ENCODE measurements at places on chromosomes 2 and 18.

DNA sequence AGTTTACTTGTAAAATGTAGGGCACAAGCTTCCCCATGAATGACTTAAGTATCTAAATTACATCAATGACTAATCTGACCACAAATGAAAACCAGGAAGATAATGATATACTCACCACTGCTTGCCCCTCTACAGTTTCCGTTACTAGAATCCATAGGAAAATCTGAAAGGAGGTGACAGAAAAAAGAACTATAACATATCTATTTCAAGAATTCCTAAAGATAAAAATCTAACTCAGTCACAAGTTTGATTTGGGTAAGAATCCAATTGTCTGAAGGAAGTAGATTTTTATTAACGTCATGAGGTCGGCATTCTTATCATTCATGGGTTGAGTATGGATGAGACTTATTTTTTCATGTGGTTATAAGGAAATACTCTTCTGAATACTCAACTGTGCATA, 7.8 kb downstream of the FRZB start:
- no peak for DNase-seq

- no peak for DNase-seq
These were observed 9.3 kb upstream of the RNU4ATAC start for GRCh38 chr2:121521359-121521758.

- DNase-seq, result no peak
These were observed 79.6 kb upstream of the NABP1 start for GRCh38 chr2:191598296-191598695.

DNA sequence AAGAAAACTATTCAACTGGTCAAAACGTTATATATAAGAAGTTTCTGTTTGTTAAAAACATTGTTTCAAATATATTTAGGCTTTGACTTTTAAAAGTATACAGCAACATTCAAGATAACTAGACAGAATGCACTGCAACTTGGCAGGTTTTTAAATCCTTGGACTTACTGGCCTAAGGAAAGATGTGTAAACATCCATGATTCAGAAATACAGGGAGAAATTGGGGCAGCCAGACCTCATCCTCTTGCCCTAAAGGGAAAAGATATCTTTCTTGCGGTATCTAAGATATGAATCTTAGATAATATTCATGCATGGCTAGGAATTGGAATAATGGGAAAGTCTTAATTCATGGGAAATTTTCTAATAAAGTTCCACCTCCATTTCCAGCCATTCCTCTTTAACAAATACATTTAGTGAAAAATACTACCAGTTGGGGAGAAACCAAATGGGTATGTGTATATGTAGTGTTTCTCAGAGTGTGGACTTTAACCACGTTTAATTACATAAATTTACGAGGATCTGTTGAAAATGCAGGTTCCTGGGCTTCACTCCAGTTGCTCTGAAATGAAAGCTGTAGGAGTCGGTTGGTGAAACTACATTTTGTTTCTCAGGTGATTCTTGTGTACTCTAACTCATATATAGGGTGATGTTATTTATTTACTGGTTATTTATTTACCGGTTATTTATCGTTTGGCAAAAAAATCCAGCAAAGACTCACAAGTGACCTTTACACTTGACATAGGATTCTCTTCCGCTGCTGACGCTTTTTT, 587 bp upstream of the TANK start:
- no peak for DNase-seq

DNA sequence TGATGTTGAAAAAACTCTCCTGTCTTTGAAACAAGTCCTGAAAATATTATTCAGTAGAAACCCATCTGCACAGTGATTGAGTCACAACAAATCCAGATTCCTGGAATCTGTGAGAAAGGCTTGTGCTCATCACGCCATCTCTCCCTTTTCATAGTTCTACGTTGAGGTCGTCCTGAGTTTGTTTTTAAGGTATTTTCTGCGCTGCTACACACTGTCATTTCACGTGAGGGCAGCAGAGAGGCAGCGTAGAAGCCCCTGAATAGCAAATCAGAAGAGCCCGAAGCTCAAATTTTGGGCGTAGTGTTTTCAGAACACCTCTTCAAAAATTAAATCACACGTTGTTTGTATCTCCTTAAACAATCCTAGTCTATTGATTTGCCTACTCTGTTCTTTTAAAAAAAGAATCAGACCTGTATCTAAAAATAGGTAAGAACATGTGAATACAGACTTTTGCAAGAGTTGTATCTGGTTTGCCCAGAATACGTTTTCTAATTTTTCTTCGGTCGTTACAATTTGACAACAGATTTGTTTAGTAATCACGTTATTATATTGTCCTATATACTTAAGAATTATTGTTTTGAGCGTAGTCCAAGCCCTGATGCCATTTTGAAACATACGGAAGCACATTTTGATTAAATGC, 61.6 kb upstream of the SLC38A11 start:
- DNase-seq, result no peak

DNA sequence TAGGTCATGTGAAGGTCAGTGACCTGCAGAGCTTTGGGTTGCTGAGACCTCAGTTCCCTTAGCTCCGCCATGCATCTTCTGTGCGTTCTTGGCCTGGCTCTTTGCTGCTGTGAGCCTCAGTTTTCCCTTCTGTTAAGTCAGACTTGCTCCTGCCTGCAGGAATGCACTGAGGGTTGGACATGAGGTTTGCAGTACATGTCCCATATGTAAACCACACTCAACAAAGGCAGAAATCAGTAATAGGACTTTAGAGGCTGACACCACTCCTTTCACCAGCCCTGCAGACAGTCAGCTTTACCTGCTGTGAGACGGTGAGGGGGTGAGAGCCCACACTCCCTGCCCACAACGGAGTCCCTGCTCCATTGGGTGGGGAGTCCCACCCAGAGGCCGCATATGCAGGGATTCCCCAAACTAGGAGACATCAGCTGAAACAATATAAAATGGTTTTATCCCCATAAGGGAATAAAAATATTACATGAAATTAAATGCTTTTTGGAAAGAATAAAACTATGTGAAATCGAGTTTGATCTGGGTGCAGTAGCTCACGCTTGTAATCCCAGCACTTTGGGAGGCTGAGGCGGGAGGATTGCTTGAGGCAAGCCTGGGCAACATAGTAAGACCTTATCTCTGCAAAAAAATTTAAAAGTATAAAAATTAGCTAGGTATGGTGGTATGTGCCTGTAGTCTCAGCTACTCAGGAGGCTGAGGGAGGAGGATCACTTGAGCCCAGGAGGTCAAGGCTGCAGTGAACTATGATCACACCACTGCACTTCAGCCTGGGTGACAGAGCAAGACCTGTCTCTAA, 55.1 kb downstream of the MYO7B start:
- peak; percentile 58 for DNase-seq

- DNase-seq, result no peak
These were observed 654.3 kb downstream of the LRRTM4 start for GRCh38 chr2:76867854-76868253.

DNA sequence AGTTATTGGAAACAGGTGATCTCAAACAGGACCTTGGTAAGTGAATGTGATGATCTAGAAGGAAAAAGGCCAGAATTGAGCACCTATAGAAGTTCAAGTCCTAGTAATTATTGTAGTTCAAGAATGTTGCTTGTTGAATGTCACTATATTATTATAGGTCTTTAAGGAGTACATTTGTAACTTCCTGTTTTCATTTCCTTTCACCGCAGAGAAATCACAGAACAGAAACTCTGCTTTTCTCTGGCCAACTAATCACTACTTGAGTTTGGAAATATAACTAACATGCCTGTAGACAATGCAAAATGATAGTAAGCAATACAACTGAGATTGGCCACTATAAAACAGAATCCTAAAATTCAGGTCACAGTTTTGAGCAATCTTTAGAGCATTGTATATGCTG, 61.8 kb upstream of the EFEMP1 start:
- DNase-seq, result no peak

DNA sequence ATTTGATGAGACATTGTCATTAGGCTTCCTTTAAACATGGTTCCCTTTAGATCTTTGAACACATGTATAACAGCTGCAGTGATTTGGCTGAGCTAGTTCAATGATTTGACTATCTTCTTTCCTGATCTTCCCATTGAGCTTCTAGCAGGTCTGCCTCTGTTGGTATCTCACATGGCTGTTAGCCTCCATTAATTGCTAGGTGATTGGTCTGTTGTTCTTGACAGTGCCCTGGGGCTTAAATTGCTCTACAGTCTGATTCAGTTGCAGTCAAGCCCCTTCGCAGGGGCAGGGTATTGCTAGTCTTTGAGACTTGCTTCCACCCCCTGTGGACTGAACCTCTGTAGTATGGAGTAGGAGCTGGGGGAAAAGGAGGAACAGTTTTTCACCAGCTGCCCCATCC, 24.1 kb downstream of the SKA1 start:
- no peak for DNase-seq

- DNase-seq, result no peak
These were observed 50.9 kb upstream of the AFF3 start for GRCh38 chr2:100193291-100193710.

DNA sequence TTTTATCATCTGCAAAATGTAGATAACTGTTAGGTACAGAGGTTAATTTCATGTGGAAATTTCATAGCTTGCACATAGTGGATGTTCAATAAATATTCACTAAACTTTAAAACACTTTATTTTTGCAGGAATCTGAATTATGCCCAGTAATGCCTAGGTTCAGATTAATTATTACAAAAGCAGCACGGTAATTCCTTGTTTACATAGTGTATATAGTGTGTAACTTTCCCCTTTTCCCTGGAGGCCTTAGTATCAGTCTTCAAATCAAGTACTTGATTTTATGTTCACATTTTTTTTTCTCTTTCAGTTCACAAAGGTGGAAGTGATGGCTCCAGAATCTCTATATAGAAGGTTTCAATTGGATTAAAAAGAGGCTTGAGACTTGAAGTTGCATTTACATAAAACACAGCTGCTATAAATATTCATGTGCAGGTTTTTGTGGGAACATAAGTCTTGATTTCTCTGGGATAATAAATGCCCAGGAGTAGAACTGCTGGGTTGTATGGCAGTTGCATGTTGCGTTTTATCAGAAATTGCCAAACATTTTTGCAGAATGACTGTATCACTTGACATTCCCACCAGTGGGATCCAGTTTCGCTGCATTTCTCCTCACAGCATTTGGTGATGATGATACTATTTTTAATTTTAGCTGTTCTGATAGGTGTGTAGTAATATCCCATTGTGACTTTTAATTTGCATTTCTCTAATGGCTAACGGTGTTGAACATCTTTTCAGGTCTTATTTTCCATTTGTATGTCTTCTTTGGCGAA, 27.6 kb upstream of the LGALSL start:
- DNase-seq, result no peak

DNA sequence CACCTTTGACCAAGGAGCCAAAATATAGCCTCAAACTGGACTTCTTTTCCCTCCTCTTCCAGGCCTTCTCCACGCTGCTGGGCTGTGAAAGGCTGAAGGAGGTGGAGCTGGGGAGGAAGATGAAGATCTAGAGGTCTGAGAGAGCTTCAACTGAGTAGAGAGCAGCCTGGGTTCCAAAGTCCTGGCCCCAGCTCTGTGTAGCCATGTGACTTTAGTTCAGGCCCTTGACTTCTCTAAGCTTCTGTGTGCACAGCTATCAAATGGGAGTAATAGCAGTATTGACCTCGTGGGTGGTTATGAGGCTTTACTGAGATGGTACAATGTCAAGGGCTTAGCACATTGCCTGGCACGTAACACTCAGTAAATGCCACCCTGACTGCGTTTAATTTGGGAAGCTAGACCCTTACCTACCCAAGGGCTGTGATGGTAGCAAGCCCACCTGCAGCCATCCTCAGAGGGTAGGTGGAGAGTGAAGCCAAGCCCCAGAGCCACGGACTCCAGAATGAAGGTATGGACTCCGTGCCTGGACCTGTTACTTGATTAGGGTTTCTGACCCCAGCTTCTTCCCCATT, 38.4 kb downstream of the SERTAD2 start:
- DNase-seq, result no peak

- DNase-seq, result no peak
These were observed 505.6 kb upstream of the SLC8A1 start for GRCh38 chr2:40957508-40957907.

- DNase-seq, result no peak
These were observed 4.2 kb downstream of the STAMBP start for GRCh38 chr2:73832930-73833329.

DNA sequence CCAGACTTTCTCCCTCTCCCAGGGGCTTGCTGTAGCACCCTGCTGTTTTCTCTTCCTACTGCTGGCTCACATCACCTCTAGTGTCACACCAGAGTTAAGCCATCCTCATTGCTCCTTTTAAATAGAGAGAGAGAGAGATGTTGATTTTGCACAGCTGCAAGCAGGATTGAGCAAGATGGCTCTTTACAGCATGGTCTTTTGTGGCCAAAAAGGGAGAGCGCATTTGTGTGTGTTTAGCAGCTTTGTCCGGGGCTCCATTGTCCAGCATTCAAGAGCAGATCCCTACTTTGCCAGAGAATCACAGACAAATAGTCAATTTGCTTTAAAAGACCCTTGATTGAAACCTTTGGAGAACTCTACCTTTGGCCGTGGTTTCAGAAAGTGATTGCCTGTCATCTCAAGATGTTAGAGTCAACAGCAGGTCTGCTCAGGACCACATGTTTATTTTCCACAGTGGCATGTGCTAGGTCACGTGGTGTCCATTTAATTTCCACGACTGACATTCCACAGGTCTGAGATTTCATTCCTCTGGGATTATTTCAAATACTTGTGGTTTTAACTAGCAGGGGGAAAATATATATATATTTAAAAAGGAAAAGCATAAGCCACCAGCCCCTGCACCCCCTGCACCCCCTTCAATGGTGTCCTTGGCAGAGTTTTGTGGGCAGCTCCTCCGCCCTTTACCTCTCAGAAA, 359.9 kb upstream of the SLC14A2 start:
- DNase-seq, result no peak

DNA sequence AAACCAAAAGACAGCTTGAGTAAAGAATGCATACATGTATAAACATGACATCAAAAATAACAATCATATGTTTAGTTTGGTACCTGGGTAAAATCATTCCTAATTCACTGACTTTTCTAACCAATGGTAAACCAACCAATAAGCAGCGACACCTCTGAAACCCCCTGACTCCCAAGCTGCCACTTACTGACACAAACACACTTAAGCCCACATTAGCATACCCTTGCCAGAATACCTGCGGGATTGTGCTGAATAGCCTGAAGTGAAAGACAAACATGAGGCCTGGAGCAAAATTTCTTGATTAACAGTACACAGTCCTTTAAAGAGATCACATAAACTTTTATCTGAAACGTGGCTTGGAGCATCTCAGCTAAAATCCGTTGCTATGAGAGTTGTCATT, 902.9 kb downstream of the TMEM182 start:
- no peak for DNase-seq

DNA sequence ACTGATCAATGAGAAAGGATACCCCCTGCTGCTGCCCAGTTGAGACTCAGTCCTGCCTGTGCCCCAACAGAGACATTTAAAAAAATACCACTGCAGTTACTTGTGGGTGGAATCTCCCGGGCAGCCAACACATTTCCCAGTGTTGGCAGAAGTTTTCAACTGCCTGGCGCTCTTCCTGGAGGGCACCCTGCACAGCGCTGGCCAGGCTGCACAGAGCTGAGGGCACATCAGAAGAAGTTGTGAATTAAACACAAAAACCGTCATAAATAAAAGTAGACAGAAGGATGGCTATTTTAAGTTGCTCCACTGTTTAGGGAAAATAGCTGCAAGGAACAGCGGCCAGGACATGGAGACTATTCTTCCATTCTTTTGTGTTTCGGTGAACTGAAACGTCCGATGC, 110.2 kb upstream of the THOC1 start:
- no peak for DNase-seq

All from activated effector memory CD4-positive, alpha-beta T cell treated with anti-CD3 and anti-CD28 coated beads, Interleukin-2, amount 50 U/mL, for 16 hours (primary cell).